Frontal cortex (tissue), 4 donors: ENCODE measurements at places on chromosomes 7 and 10. TPM values are rescaled to one million over a fixed set of nuclear protein-coding genes. Genes with fewer than 3 reads are reported as not detected.
A peak's percentile ranks its signal among the peaks of the same experiment; 100 is the strongest.

GRCh38 chr10:87608756-87609155, 50.9 kb upstream of the PAPSS2 start:
- DNase-seq = no peak

- no peak for DNase-seq
Observed at GRCh38 chr7:2088801-2089200, 143.9 kb downstream of the MAD1L1 start.

DNA sequence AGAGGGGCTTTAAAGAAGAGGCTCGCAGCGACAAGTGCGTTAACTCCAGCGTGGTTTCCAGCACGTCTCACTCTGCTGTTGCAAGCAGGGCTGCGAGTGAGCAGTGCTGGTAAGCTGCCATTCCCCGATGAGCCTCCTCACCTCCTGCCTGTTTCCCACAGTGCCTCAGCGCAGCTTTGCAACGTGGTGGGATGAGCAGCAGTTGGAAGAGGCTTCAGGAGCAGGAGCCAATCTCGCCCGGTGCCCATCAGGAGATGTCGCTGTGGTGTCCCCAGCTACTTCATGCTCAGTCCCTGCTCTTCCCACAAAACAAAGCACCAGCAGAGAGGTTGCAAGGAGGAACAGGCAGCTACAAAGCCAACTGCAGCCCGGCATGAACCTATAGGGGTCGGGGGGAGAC, 2.4 kb upstream of the ADARB2 start:
- DNase-seq = no peak

ACTR3C gene
- 5.3 TPM for total RNA-seq

DNA sequence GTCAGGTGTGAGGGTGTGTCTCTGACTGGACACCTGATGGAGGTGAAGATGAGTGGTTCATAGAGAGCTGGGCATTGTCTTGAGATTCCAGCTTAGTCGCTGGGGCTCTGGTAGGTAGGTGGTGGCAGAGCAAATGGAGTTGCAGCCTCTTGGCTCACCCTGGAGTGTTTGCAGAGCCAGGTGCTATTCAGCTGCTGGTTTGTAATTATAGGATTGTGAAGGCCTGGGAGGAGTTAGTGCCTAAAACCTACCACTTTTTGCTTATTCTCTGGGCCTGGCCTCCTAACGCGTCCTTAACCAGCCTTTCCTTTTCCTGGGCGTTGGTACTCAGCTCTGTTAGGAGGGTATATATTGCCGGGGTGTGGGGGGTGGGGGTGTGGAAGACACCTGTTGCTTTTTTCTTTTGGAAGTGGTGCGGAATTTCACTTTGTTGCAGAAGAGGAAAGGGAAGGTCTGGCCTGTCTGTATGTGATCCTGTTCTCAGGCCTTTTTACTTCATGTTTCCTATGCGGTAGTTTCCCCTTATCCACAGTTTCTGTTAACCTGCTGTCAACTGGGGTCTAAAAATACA, 3.2 kb downstream of the PPRC1 start:
- DNase-seq = no peak

HABP2 gene
- not detected for total RNA-seq

GNGT1 gene
- not detected for total RNA-seq

- no peak for DNase-seq
Observed at GRCh38 chr10:116712519-116712918, 29.8 kb downstream of the HSPA12A start.

- DNase-seq = peak; percentile 42
Observed at GRCh38 chr7:140607441-140607989, 33.1 kb downstream of the DENND2A start.

DNA sequence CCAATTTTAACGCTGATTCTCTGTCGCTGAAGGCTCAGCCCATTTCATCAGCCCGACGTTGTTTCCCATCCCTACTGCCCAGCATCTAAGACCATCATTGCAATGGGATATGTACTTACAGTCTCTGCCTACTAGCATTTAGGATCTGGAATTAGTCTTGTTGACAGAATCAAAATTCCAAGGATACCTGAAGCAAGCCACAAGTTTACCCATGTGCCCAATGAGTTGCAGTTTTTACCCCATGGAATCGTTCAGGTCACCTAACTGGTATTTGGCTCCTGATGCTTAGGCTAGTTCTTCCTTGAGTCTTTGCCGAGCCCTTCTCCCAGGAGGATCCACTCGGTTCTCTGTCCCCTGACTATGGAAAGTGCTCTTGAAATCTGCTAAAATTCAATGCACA, 276.8 kb downstream of the DNAJB9 start:
- no peak for DNase-seq

DNA sequence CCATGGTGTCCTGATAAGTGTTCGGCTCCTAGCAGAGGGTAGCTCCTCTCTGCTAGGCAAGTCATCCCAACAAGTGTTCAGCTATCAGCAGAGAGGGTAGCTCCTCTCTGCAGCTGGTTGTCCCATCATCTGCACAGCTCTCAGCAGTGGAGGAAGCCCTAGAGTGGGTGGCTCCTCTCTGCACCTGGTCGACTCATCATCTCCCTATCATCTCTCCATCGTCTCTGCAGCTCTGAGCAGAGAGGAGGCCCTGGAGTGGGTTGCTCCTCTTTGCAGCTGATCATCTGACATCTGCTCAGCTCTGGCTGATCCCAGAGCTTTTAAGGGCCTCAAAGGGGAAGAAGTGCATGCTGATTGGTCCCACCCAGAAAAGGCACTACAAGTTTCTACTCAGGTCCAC, 199.9 kb upstream of the KMT2E start:
- DNase-seq = no peak

DNA sequence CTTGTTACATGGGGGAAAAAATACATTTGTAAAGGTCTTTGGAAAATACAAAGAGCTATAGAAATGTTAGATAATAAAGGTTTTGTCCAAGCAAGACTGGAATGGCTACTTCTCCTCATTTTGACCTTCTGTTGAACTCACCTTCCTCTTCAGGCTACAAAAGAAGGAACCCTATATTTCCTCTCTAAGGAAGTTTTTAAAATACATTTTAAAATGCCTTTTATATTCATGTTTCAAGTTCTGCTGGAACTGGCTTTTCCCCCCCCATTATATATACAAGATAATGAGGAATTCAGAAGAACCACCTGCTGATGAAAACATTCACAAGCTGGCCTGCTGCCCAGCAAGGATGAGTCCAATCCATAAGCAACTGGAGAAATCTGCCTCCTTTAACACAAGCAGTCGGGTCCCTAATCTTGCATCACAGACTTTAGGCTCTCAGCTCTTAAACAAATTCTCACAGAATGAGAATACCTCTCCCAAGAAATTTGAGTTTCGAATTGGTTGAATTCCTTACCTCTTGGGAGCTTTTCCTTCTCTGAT, 44.6 kb downstream of the MTERF1 start:
- no peak for DNase-seq

DNA sequence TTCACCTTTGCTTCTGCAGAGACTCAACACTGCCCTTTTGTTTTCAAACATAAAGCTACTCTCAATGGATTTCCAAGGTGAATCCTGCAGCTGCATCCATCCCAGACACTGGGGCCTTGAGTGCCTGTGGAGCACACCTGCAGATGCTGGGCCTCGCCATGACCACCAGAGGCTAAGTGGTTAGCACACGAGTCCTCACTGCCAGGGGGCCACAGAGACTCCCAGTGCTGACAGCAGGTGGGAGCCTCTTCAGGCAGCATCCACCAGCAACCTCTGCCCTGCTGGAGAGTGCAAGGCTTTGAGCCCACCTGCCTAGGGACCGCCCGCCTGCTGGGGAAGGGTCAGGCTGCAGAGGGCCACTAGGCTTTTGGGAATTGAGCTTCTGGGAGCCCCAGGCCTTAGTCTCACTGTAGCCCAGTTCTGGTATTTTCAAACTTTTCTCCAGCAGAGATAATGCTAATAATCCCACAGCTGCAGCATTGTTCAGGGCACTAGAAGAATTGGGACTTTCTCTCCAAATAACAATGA, 9.4 kb upstream of the HPS1 start:
- no peak for DNase-seq

NEUROD6 gene
- total RNA-seq = 653 TPM

DNA sequence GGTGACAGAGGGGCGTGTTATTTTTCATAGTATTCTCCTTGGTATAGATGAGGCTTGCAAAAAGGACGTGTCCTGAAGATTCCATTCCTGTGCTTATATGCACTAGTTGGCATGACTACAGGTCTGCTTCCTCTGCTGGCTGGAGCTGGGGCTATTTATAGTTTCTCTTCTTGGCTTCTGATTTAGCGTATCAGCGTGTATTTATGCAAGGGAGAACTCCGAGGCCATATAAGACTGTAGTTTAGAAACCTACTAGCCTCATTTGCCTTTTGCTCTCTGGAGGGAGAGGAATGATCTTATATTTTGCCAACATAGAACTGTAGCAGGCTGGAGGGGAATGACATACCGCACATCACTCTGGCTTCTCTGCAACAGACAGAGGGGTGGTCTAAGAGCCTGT, 39.7 kb downstream of the CACNB2 start:
- DNase-seq = no peak

GRCh38 chr10:108411894-108412293, 1247.4 kb upstream of the SORCS1 start:
- DNase-seq = no peak

DNA sequence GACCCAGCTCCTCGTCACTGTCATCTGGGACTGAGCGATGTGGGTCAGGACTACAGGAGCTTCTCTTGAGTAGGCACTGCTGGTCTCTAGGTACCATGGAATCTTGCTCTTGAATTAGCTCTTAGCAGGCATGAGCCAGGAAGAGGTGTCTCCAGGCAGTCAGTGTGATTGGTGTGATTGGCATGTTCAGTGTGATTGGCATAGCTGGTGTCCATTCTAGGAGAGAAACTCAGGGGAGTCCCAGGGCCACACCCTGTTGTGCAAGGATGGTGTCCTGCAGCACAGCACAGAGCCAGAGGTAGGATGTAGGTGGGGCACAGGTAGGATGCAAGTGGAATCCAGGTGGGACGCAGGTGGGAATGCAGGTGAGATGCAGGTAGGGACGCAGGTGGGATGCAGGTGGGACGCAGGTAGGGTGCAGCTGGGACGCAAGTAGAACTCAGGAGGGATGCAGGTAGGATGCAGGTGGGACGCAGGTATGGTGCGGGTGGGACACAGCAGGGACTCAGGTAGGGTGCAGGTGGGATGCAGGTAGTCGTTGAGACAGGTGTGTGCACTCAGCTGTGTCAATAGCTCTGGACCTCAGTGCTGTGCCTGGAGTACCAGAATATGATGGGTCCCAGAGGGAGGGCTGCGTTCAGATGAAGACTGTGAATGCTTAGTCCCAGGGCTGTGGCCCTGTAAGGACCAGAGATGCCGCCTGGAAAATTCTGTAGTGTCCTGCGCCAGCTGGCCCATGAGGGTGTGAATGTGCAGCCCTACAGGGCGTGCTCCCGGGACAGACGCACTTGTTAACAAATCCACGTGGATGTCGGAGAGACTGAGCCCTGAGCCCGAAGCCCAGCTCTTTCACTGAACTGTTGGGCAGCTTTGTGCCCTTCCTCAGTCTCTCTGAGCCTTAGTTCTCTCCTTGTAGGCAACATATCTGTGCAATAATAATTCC, 248.2 kb upstream of the PITRM1 start:
- no peak for DNase-seq

ZNF107 gene
- total RNA-seq = 11.0 TPM

- no peak for DNase-seq
Observed at GRCh38 chr7:131600085-131600881, 43.9 kb upstream of the PODXL start.

DNA sequence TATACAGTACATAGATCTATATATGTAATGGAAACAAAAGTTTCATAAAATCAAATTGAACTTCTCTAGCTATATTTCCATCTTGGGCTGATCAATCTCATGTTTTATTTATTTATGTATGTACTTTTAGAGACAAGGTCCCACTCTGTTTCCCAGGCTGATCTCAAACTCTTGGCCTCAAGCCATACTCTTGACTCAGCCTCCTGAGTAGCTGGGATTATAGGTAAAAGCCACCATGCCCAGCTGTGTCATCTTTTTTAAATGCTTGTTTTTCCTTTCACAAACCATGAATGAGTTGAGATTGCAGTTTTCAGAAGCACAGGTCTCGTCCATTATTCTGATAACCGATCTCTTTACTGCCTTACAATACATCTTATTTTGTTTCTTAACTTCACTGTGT, 400.9 kb downstream of the KCNMA1 start:
- DNase-seq = no peak

DNA sequence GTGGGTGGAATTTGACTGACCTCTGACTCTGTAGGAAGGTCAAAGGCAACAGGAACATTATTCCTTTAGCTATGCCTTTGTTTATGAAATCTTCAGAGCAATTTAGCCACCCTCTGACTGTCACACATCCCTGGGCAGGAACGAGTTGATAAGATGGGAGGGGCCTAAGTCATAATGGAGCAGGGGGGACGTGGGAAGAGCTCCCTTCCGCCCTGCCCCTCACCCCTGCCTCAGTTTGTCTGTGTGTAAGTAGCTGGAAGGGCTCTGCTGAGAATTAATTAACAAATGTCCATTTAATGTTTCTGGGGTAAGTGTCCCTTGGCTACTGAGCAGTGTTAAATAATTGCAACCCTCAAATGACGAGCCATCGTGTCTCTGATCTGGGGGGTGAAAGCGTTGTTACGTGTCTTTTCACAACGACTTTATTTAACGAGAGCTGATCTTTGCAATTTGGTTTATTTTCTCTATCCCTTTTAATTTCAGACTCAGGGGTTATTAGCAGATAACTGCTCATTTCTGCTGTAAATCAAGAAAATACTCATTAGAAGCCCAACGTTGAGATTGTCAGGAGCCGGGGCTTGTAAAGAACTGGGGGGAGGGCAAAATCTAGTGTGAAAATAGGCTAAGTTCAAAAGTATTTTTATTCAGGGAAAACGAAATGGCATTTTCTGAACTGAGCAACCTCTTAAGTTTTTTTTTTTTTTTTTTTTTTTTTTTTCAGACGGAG, 12.5 kb upstream of the UNCX start:
- no peak for DNase-seq

AKR1C4 gene
- total RNA-seq = not detected

UPK3B gene
- not detected for total RNA-seq

DNA sequence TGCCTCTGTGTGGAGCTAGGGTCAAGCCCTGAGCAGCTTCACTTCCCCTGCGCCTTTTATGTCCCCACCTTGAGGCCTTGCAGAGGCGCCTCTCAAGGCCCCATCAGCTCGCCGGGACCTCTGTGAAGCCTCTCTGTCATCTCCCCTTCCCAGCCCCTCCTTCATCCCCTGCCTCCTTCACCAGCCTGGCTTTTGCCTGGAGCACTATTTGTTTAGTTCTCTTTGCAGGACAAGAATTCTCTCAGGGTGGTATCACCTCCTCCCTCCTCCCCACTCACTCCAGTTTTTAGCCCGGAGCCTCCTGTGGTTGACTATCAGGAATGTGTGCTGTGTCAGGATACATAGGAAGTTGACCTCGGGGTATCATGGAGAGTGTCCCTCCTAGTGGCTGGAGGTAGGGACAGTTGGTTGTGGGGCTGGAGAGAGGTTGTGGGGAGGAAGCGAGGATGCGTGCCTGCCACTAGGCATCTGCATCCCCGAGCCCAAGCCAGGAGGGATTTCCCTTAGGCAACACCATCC, 89.8 kb upstream of the ANLN start:
- DNase-seq = no peak

- DNase-seq = no peak
Observed at GRCh38 chr7:142603870-142604448, 145.3 kb upstream of the PRSS1 start.

LRGUK gene
- 14.3 TPM for total RNA-seq
